Kidney capillary endothelial cell (primary cell): ENCODE measurements at places on chromosomes 2 and 18.

GRCh38 chr2:96934831-96935540 is 51.4 kb downstream of the FAM178B start:
- DNase-seq, result no peak

GRCh38 chr18:46736135-46736534 is 20.7 kb downstream of the ST8SIA5 start:
- no peak for DNase-seq

DNA sequence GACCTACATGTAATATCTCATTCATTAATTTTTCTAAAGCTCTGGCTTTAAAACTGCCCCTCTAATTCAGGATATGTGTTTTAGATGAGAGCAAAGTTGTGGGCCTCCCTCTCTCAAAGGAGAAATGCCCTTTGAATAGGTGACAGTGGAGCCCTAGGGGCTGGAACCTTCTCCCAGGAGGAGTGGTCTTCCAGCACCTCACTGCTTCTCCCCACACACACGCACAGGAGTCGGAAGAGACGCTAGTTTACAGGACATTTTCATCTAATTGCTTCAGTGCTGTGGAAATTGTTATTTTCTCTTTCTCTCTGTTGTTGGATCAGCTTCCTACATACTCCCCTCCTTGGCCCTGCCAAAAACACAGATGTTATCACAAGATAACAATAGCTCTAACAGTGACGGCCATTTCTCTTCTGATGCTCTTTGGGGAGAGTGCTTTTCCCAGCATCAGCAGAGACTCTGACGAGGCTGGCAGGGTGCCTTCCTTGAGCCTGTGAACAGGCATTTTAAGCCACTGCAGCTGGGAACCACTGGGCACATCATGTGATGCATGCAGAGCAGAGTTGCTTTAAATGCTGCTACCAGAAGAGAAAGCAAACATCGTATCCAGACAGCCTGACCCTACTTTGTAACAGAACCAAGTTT is 209.4 kb upstream of the SP5 start:
- no peak for DNase-seq

- DNase-seq, result no peak
Observed at GRCh38 chr2:158610059-158610458, 153.3 kb downstream of the PKP4 start.

DNA sequence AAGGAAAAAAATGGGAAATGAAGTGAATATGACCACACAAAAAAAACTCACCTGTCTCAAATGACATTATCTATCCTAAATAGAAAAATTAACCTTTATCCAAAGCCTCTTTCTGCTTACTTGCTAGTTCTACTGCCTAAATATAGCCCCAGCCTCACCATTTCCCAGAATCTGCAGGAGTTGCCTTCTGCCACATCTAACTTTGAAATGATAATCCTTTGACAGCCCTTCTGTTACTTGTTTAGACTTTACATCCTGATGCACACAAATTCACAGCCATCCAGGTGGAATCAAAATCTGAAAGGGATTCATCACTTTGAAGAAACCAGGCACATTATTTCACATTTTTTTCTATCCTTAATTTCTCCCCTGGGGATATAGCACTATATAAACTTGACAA is 1356.2 kb upstream of the NXPH2 start:
- no peak for DNase-seq

- no peak for DNase-seq
Observed at GRCh38 chr18:79963658-79964329, 649 bp upstream of the HSBP1L1 start.

DNA sequence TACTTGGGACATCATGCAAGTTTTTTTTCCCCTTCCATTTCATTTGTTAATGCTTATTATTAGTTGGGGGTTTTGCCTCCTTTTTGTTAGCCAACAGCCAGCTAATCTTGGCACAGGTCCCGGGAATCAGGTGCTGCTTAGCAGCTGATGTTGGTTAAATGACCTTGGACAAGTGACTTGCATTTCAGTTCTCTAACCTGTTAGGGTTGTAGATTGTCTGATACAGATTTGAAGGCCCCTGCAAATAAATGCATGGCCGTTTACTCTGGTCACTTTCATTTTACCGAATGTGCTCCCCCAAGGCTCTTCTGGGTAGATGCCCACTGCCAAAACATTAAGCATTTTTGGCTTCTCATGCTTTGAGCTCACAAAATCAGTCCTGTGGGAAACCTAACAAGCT is 120.9 kb downstream of the SPTBN1 start:
- no peak for DNase-seq
